HepG2 (cell line): ENCODE measurements at places on chromosomes 7 and 10.

DNA sequence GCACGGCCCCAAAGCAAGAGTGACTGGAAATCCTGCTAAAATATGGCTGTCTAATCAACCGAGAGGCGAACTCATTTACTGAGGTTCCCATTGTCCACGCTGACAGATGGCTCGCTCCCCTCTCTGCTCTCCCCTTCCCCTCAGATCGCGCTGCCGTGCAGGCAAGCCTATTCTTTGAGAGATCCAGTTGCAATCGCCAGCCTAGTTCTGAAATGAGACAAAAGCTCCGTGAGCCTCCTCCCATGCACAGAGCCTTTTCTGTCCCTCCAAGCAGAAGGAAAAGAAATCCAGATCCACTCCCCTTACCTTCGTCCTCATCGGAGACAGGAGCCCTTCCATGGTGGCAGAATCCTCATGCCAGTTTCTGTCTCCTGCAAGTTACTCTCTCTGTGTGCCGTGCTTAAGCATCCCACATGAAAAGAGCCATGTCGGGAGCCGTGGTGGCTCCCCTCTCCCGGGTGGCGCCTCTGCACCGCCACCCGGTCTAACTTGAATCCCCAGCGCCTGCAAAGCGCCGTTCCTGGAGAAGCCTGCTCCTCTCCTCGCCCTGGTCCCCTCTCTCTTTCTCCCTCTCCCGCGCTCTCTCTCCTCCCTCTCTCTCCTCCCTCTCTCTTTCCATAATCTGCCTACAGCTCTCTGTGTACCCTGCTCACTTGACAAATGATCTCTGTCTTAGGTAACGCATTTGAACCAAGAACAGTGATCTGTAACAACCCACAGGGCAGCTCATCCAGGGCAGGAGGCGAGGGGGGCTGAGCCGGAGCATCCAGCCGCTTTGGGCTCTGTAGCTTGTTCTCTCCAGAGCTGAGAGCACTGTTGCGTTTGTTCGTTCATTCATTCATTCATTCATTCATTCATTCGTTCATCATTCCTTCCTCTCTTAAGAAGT is 156.8 kb downstream of the FRMD4A start:
- DNase-seq, result no peak

- DNase-seq, result no peak
These were observed 73.4 kb downstream of the SGMS1 start for GRCh38 chr10:50550291-50550839.

DNA sequence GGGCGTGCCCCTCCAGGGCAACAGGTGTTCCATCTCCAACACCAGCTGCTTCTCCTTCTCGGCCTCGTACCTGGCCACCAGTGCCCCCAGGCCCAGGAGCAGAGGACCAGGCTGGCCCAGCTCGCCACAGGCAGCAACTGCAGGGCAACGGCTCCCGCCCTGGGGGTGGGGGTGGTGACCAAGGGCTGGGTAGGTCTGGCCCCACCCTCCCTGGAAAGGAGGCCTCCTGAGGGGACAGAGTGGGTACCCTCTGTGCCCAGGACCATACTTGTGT is 22.1 kb upstream of the DRGX start:
- DNase-seq, result no peak

DNA sequence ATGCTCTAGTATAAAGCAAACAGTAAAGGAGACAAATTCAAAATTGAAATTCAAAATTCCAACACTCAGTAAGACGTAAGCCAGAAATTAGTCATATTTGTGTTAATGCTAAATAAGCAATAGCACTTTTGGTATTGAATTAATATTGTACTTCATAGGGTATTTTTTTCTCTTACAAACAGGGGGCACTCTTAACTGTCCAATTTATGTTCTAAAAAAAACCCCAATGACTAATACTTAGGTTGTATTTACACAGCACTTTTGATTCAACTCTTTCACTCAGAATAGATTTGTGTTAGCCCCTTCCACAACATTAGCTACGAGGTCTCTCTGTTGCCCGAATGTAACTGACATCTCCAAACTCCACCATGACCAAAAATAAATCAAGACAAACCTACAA is 284.9 kb upstream of the COBL start:
- no peak for DNase-seq

GRCh38 chr10:103443475-103444185 is 8.5 kb downstream of the CALHM2 start:
- DNase-seq, result no peak

- no peak for DNase-seq
These were observed 22.7 kb downstream of the FAM133B start for GRCh38 chr7:92567460-92567859.

GRCh38 chr7:13189668-13190067 is 502.2 kb downstream of the ARL4A start:
- DNase-seq, result no peak

DNA sequence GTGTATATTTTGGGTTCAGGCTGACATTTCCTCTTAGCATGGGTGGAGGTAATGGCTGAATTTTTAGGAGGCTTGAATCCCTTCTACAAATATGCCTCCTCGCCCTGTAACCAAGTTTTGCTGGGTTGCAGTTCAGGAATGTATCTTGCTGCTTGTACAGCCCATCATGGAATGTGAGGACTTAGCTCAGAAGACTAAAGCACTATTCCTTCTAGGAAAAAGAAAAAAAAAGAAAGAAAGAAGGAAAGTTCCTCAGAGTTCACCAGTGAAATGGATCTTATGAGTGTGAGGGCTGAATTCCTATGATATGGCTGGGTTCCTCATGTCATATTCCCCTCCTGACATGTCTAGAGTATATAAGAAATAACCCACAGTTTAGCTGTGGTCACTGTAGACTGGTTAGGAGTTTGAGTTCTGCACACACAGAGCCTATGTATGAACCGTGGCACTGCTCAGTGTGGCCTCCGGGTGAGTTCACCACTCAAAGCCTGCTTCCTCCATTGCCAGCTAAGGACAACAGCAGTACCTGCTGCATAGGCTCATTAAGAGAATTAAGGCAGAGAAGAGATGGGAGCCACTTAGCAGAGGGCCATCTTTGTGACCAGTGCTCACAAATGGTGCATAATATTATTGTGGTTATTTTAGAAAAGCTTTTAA is 114.0 kb downstream of the TACC2 start:
- no peak for DNase-seq

DNA sequence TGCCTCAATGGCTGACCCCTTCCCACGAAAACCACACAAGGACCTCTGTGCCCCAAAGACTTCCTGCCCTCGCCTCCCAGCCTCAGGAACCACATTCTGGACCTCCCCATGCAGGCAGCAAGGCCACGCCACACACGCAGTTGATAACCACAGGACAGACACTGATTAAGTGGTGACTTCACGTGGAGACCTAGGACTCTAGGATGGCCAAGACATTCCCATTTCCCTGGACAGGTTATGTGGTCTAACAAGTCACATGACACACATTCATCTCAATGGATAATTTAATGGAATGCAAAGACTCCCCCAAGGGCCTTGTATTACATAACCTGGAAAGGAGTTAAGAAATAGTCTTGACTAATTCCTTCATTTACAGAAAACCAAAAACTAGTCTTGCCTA is 110.2 kb downstream of the LARP4B start:
- no peak for DNase-seq

- no peak for DNase-seq
These were observed 117.4 kb upstream of the GNAI1 start for GRCh38 chr7:80017101-80017698.

- DNase-seq, result no peak
These were observed 17.3 kb downstream of the ZNF777 start for GRCh38 chr7:149443523-149443922.

- peak; percentile 57 for DNase-seq
These were observed 83.2 kb upstream of the KIF5B start for GRCh38 chr10:32139223-32140073.

DNA sequence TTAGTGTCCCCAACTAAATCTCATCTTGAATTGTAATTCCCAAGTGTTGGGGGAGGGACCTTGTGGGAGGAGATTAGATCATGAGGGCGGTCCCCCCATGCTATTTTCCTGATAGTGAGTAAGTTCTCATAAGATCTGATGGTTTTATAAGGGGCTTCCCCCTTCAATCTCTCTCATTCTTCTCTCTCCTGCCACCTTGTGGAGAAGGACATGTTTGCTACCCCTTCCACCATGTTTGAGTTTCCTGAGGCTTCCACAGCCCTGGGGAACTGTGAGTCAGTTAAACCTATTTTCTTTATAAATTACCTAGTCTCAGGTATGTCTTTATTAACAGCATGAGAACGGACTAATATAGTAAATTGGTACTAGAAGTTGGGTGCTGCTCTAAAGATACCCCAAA is 365.6 kb downstream of the ANKRD7 start:
- no peak for DNase-seq

- DNase-seq, result no peak
These were observed 13.9 kb upstream of the AGR2 start for GRCh38 chr7:16818732-16819131.

- DNase-seq, result no peak
These were observed 175.5 kb upstream of the KLF6 start for GRCh38 chr10:3960496-3960895.

DNA sequence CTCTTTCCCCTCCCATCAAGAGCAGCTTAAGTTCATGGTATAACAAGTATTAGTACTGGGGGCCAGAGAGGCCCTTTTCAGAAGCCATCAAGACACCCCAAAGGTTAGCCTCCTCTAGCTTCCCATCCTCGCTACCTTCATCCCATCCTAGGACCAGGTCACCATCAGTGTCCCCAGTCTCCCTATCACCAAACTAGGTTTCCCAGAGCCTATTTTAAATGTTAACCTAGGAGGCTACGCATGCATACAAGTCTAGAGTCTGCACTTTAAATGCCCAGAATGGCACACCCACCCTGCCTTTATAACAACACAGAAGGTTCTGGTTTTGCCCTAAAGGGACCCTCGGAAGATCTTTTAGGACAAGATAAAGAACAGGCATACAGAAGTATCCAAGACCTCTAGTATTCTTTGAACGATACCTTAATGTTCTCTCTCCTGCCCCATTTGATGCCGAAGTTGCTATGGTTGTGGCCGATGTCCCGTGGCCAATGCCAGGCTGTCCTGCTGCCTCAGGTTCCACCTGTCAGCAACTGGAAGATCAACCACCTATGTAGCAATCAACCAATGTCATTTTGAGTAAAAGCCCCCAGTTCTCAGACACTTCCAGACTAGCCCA is 2.2 kb downstream of the GPRIN2 start:
- no peak for DNase-seq
